ENCODE measurements at places on chromosomes 3 and 15.

DNA sequence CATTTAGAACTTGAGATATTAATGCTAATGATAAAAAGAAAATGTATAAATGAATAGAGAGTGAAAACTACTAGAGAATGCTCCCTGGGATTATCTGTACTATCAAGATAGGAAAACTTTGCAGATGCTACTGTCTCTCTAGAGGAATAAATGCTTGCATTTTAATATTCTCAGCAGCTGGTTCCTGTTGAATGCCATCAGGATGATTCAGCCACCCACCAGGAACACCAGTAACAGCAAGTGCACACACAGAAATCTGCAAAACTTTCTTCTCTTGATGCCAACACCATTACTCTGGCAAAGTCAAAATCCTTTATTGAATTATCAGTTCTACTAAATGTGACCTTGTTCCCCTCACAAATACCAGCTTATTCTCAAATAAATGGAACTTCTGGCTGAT, 148.4 kb downstream of the TIGIT start:
- DNase-seq: no peak

DNA sequence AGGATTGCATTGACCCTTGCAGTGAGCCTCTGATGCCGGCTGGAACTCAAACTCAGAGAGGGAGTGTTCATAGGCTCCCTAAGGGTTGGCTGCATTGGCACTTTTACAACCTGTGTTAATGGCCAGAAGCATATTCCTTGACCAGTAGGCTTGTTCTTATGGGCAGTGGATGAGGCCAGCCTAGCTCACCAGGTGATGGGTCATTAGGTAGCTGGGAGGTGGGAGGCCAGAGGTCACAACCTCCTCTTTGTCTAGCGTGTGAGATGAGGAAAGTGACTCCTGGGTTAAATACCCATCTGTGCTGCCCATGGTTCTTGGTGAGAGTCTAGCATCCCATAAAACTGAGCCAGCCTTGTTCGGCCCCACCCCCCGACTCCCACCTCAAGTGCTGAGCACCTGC, 275.7 kb upstream of the CTNNB1 start:
- no peak for DNase-seq

DNA sequence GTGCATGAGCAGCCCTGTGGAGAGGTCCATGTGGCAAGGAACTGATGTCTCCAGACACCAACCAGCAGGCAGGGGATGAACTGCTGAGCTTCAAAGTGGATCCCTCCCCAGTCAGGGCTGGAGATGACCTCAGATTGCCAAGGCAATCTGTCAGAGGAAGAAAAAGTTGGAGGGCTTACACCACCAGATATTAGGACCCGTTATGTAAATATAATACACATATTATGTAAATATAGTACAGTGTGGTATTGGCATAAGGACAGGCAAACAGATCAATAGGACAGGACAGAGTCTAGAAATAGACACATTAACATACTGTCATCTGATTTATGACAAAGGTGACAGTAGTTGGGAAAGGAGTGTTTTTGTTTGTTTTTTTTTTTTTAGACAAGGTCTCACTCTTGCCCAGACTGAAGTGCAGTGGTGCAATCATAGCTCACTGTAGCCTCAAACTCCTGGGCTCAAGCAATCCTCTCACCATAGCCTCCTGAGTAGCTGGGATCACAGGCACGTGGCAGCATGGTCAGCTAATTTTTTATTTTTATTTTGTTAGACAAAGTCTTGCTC, 18.0 kb upstream of the RAB7A start:
- DNase-seq: no peak

GRCh38 chr15:57902155-57902554, 163.4 kb downstream of the ALDH1A2 start:
- no peak for DNase-seq

DNA sequence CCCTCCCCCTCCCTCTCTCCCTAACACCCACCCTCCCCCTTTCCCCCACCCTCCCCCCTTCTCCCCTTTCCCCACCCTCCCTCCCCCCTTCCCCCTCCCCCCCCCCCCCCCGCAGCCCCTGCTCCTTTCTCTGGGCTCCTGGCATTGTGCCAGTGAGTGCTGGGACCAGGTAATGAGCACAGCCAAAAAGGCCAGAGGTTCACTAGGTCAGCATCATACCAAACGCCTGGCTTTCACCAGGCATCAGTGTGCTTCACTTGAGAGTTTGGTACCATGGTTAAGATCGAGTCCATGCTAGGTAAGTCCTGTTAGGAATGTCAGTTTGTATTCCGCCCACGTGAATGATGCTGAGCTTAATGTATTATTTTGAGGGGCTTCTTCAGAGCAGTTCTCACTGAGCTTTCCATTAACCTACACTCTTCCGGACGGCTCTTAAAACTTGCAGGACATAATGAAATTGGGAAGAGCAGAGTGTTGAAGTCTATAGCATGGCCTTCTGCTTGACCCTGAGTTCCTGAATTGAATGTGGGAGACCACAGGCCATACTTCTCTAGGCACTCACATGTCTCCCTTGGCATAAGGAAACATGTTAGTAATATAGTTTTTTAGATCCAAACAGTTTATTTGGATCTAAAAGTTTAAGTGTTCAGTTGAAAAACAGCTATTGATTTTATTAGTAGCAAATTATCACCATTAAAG, 45.6 kb downstream of the SENP2 start:
- DNase-seq: no peak

- no peak for DNase-seq
These were observed 74.9 kb downstream of the LRRFIP2 start for GRCh38 chr3:37099469-37099868.

DNA sequence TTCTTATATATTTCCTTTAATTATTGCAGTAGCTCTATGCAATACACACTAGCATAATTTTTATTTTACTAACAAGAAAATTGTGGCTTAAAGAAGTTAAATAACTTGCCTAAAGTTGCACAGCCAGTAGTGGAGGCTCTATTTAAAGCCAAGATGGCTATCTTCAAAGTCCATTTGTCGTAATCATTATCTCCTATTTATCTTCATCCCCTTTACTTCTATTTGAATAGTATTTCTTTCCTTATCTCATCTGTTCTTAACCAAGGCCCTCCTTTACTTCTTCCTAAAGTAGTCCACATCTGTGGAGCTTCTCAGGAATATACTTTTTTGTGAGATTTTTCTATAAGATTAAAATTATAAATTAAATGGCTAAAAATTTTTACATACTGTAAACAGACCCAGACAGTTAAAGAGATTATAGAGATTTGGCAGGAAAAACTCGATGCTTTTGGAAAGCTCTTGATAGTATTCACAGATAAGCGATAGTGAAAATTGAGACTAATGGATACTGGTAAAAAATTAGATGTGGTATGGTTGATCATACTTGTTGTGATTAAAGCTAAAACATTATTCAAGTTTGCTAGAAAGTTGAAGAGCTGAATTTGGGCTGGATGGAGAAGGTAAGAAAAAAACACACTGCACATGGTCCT, 129.2 kb downstream of the ZNF609 start:
- no peak for DNase-seq

DNA sequence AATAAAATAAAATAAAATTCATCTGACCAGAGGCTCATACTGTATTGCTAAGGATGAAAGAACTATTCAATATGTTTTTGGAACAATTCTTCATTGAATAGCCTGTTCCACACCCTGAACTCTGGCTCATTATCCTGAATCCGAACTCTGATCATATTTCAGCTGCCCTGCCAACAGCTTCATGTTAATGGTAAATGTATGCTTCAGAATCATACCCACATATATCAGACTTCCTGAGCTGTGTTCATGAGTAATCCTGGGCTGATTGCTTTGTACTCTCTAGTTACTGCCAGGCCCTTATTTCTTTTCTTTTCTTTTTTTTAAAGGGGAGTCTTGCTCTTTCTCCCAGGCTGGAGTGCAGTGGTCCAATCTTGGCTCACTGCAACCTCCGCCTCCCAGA, 11.8 kb downstream of the INO80 start:
- DNase-seq: no peak

- DNase-seq: no peak
These were observed 25.2 kb downstream of the CGNL1 start for GRCh38 chr15:57401546-57401945.

DNA sequence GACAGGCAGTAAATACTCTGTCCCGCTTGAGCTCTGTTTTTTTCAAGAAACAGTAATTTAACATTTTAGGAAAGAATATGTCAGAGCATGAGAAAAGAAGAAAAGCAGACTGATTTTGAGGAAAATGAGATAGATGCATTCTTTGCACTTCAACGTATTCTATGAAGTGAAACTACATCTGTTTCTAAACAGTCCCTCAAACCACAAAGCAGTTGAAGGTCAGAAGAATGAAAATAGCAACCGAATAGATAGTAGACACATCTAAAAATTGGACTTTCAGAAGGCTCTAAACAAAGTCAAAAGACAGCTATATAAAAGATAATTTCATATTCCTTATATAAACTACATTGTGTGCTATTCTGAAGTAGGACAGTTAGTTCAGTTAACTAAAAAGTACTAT, 172.6 kb upstream of the LRRC3B start:
- no peak for DNase-seq

DNA sequence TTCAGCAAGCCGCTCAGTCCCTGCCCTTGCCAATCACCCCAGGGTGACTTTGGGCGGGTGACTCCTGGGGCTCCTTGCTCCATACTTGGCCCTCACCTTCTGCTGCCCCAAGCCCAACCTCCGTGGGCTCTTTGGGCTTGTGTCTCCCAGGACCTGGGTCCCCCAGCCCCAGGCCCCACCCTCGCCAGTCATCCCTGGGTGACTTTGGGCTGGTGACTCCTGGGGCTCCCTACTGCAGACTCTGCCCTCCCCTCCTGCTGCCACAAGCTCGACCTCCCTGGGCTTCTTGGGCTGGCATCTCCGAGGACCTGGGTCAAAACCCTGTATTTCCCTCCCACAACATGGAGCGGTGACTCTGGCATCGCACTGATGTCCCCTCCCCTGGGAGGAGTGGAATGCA, 151.5 kb downstream of the GOLGA6L4 start:
- no peak for DNase-seq
